Urinary bladder (tissue), 4 donors: ENCODE measurements at places on chromosomes 11 and 22. TPM values are rescaled to one million over a fixed set of nuclear protein-coding genes. Genes with fewer than 3 reads are reported as not detected.

Gene DGAT2
- total RNA-seq, result 9.5 TPM

Gene C11orf21
- 0.42 TPM for total RNA-seq

Gene ELMOD1
- 1.6 TPM for total RNA-seq

DNA sequence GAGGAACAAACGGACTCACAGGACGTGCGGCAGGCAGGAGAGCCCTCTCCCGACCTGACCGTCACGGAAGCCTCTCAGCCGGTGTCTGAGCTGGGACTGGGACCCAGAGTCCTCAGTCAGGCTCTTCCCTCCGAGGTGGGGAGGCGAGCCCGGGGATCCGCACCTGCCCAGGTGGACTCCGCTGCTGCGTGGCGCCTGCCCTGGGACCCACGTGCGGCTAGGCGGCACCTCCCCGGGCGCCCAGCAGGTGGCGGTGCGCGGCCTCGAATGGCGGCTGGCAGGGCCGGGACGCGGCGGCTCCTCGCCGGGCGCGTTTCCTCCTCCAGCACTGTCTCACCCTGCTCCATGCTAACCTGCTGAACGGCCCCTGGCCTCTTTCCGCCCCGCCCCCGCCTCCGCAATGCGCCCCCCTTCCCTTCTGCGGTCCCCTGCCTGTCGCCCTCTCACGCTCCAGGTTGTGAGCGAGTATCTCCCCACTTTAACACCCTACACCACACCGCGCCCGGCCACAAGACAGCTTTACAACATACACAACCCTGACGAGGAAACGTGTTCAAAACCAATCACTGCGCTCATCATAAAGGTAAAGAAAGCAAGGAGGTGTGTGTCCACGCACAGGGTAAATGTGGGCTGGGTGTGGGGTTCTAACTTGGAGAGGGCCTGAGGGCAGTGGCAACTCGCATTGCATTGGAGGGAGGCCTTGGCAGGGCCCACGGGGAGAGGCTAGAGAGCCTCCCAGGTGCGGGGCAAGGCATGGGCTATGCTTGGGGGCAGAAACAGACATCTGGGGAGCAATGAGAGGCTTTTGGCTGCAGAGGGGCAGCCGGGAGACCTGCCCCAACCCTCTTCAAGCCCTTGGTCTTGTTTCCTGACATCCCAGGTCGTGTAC is 25.9 kb upstream of the ATXN10 start:
- DNase-seq, result no peak

GRCh38 chr11:58600510-58600909 is 21.6 kb downstream of the ZFP91 start:
- DNase-seq, result no peak

DNA sequence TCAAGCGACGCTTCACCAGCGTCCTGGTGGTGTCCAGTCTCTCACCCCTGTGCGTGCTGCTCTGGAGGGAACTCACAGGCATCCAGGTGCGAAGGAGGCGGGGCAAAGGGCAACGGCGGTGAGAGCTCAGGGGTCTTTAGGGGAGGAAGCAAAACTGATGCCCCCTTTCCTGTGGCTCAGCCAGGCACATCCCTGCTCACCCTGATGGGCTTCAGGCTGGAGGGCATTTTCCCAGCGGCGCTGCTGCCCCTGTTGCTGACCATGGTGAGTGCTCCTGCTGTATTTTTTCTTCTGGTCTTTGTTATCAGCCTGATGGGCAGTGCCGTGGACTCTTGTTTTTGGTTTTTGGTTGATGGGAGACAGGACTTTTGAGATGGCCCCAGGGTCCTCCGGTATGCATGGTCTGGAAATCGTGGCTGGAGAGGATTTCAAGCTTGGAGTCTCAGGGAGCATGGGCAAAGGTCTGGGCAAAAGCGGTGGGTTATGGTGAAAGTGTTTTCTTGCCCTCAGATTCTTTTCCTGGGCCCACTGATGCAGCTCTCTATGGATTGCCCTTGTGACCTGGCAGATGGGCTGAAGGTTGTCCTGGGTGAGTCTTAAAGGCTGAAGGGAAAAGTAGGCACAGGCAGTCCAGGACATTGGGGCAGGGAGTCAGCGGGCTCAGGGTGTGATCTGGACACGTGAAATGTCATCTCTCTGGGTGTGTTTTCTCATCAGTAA is 695 bp downstream of the RCE1 start:
- DNase-seq, result no peak

DNA sequence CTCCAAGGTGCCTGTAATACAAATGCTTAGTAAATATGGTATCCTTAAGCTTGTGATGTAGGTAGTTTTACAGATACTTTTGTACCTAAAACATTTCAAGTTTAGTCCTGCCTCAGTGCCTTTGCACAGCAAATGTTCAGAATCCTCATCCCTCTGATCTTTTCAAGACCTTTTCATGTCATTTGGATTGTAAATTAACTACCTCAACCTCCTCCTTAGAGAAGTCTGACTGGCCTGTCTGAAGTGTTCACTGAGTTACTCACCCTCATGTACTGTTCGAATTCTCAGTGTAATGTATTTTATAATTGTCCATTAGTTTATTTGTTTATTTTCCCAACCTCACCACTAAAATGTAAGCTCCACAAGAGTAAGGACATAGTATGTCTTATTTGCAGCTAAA is 147.5 kb downstream of the ELP4 start:
- no peak for DNase-seq

GRCh38 chr11:106989078-106989455 is 29.2 kb downstream of the GUCY1A2 start:
- no peak for DNase-seq

DNA sequence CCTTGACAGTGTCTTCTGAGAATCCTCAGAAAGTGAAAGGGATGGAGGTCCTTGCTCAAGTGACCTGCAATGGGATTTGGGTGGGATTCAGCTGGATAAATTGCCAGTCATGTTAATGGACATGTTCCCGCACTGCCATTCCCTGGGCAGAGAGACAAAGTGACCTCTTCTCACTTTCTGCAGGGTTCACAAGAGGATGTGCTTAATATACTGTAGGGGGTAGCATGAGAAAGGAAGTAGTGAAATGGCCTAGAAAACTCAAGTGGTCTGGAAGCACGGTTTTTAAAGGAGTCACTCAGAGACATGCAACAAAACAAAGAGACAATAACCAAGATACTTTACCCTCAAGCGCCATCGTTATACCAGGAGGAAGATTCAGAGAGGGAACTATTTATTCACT is 70.2 kb downstream of the NELL1 start:
- DNase-seq, result no peak

DNA sequence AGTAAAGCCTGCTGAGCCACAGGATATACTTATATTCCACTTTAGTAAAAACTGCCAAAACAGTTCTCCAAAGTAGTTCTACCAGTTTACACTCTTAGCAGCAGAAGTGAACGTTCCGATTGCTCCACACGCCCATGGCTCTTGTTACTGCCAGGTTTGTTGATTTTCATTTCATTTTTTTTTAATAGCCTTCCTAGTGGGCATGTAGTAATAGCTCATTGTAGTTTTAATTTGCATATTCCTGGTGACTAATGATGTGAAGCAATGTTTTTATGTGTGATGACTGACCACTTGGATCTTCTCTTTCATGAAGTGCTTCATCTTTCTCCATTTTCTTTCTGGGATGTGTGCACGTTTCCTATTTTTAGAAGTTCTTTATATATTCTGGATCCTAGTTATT is 4.8 kb upstream of the C11orf97 start:
- no peak for DNase-seq

DNA sequence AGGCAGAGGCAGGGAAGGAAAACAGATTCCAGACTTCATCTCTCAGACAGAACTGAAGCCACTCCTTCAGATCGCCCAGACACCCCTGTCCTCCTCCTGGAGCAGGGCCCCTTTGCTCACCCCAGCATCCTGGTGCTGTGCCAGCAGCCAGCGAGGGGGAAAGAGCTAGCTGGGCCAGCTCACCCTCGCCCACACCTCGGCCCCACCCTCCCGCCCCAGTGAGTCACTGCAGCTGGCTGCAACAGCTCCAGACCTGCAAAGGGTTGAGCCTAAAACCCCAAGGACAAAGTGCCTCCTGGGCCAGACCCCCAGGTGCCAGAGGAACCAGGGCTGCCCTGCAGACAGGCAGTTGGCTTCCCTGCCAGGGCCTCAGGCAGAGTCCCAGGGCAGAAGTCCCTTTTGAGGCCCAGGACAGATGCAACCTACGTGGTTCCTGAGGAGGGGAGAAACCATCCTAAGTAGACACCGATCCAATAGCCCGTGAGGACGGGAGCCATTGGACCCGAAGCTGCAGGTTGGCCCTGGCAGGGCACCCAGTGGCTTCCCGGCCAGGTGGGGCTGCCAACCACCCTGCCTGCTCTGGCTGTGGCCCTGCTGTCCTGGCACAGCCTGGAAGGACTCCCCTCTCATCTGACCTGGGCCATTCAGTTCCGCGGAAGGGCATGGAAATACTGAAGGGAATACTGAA is 7.2 kb downstream of the AHNAK start:
- peak; percentile 71 for DNase-seq

DNA sequence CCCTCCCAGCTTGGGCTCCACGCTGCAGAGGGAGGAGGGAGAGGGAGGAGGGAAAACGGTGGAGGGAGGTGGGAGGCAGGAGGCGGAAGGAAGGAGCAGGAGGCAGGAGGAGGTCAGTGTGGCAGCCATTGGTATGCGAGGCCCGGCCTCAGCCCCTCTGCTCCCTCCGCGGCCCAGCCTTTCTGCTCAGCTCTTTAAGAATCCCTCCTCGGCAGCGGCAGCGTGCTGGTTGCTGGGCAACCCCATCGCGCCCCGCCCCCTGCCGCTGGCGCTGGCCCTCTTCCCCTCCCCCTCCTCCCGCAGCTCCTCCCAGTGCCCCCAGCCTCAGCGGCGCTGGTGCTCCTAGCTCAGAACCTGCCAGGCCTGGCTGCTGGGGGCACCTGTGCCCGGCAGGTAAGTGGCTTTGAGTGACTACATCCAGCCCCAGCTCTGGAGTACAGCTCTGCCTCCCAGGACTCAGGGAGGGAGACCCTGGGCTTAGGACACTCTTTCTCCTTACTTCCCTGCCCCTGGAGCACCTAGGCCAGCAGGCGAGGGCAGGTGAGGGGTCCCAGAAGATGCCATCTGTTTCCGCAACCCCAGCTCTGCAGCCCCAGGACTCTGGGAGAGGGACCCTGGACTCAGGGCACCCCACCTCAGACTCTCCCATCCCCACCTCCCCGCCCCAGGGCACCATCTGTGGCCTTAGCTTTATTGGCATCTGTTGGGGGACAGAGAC is 7.2 kb upstream of the FLRT1 start:
- no peak for DNase-seq

DNA sequence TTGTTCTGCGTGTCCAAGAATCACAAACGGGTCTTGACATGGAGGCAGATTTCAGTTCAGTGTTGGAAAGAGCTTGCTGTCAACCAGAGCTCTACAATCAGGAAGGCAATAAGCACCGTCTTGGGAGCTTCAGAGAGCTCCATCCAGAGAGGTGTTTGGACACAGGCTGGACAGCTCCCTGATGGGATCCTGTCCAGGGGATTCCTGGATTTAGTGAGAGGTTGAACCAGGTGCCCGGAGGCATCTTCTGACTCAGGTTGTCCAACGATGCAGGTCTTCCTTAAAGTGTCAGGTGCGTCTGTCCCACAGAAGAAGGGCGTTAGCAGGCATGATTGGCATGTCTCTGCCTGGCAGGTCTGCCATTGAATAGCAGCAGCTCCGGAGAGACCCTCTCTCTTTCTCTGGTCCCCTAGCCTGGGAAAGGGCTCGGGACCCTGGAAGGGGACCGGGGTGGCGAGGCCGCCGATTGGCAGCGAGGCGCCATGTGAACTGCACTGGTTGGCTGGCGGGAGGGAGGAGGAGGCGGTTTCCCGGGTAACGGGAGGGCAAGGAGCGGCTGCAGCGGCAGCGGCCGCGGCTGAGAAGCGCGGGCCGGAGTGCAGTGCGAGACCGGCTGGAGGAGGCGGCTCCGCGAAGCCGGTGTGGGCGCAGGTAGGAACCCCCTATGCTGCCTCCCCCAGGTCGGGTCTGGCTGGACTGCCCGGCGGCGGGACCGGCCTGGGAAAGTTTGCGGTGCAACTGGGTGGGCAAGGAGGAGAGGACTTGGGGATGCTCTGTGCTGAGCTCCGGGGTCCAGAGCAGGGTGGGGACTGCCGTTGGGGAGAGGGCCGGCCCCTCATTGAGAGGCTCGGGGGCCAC is 104.1 kb upstream of the E2F8 start:
- DNase-seq, result no peak

Gene CD3D
- total RNA-seq, result 0.69 TPM

Gene CDHR5
- not detected for total RNA-seq

Gene GDPD4
- not detected for total RNA-seq

Gene LMO1
- total RNA-seq, result not detected

Gene AKIP1
- 18.7 TPM for total RNA-seq

GRCh38 chr11:61716478-61717285 is 35.8 kb upstream of the MYRF start:
- no peak for DNase-seq

DNA sequence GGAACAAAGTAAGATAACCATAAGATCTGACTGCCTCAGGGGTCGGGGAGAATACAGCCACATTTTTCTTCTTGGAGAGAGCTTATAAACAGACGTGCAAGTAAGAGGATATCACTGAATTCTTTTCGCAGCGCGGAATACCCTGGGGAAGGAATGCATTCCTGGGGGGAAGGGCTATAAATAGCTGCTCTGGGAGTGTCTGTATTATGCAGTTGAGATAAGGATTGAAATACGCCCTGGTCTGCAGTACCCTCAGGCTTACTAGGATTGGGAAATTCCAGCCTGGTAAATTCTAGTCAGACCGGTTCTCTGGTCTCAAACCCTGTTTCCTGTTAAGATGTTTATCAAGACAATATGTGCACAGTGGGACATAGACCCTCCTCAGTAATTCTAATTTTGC is 1491.7 kb upstream of the RAG2 start:
- no peak for DNase-seq

- no peak for DNase-seq
Measured at GRCh38 chr11:88886796-88887195, 179.0 kb downstream of the GRM5 start.

- DNase-seq, result no peak
Measured at GRCh38 chr11:61954106-61954850, 4.1 kb downstream of the BEST1 start.

- DNase-seq, result no peak
Measured at GRCh38 chr11:126366064-126366822, 10.8 kb downstream of the ST3GAL4 start.

- no peak for DNase-seq
Measured at GRCh38 chr11:112481893-112482292, 221.2 kb upstream of the PLET1 start.

Gene XRRA1
- 35.6 TPM for total RNA-seq

DNA sequence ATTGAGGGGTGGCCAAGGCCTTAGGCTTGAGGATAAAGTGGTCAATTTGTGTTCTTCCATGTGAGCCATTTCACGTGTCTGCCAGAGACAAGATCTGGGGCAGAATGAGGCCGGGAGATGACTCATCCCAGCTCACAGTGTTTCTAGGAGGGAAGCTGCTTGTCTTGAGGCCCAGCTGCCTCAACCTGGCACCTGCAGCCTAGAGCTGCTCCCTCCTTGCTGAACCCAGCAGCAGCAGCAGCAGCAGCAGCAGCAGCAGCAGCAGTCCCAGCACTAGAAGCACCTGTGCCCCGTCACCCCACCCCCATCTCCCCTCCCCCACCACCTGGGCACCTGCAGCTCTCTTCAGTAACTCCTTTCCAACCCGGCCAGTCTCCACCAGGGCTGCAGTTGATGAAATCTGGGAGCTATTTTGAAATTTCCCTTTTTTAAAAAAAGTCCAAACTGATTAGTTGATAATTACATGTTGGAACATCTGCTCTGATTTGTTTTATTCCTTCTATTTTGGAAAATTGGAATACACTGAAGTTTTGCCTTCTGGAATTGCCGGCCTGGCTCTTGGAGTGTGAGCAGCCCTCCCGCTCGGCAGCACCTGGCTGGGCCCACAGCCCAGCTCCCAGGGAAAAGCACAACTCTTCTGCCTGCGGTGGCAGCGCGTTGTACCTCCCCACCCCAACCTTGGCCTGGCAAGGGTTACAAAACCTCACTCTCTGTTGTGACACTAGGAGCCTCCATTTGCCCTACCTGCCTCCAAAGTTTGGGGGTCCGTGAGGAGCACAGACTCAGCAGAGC is 143.5 kb downstream of the NXPE2 start:
- DNase-seq, result no peak
